ENCODE measurements at places on chromosomes 4 and X.
A peak's percentile ranks its signal among the peaks of the same experiment; 100 is the strongest.

DNA sequence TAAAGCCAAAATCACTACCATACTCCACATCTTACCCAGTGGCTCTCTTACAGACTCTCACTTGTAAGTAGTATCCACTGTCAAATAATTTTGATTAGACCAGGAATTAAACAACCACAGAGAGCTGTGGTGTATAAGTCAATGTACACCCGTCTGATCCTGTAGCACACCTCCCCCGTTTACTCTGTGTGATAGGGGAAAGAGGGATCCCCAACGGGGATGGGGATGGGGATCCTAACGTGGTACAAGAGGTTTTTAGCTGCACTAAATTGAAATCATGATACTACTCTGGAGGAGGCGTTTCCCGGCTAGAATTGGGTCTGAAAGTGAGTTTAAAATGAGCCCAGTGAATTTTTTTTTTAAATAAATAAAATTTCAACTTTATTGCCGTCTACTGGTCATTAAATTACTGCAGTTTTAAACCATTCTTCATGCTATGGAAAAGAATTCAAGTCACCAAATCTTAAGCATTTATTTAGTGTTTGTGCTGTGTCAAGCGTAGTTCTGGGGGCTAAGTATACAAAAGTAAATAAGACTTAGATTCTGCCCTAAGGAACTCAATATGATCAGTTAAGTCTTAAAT, 76.6 kb downstream of the INTS12 start:
- no peak for DNase-seq

GRCh38 chr4:76624241-76624681, 189.2 kb downstream of the SHROOM3 start:
- no peak for DNase-seq

GRCh38 chr4:182644683-182645050, 272.5 kb downstream of the DCTD start:
- DNase-seq = no peak

- no peak for DNase-seq
Measured at GRCh38 chr4:25949173-25949748, 35.2 kb downstream of the SMIM20 start.

GRCh38 chr4:82629238-82630000, 67.6 kb upstream of the TMEM150C start:
- DNase-seq = no peak

GRCh38 chrX:70774223-70774622, 134.3 kb downstream of the TEX11 start:
- no peak for DNase-seq

DNA sequence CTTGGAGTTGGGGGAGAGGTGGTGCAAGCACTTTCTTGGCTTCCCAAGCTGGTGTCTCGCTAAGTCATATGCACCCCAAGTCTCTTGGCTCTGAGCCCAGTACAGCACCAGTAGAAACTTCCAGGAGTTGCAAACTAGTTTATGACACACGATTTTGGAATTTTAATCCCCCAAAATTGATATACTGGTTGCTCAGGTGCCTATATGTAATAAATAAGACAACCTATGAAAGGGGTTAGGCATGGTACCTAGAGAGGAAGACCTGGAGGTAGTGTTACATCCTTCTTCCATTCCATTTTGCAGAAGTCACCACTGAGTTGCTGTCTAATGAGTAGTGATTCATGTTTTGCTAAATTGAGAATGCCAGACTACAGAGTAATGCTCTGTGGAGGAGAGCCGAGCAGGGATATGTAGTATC, 4.3 kb upstream of the SLC4A4 start:
- no peak for DNase-seq

DNA sequence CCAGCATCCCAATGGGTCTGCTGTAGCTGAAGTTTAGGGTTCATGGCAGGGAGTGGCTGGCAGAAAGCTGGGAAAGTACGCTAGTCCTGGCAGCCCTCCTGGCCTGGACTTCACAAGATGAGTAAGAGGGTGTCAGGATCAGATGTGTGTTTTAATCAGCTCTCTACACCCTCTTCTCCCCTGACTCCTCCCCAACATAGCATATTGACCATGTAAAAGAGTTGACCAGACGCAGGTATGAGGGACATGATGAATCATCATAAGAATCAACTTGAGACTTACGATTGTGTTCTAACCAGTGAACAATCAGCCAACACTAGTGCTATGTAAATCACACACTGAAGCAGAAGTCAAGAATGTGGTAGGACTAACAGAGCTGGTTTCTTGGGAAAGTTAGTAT, 5.3 kb downstream of the SOWAHB start:
- no peak for DNase-seq

DNA sequence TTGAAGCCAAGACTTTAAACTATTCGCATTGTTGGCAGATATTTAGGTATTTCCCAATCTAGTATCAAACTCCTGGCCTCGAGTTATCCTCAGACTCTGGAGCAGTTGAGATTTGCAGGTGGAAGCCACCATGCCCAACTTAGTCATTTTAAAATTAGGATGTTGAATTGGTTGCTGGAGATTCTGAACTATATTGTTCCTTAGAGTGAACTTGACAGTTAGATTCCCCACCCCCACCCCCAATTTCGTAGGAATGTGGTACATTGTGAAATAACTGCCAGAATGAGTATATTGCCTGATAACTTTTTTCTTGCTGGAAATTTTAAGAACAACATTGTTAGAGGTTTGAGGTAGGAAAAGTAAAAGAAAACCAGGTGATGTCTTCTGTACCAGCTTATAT, 2.3 kb downstream of the NOCT start:
- no peak for DNase-seq

GRCh38 chr4:57102050-57102624, 8.0 kb downstream of the IGFBP7 start:
- no peak for DNase-seq

DNA sequence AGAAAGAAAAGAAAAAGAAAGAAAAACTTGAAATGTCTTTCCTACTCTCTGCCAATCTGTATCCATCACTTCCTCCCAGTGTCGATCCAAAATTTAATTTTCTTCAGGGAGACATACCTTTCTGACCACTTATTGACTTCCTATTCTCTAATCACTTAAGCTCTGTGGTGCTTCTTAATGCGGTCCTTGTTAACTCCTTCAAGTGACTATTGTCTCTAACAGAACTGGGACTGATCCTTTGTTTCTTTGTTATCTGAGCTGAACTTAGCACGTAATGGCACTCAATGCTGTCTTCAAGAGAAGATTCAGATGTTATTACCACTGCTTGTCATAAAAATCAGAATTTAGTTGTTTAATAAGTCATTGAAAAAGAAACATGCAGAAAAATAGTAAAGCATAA, 31.2 kb downstream of the LARP7 start:
- no peak for DNase-seq

- no peak for DNase-seq
Measured at GRCh38 chr4:146237092-146237491, 22.8 kb downstream of the REELD1 start.

DNA sequence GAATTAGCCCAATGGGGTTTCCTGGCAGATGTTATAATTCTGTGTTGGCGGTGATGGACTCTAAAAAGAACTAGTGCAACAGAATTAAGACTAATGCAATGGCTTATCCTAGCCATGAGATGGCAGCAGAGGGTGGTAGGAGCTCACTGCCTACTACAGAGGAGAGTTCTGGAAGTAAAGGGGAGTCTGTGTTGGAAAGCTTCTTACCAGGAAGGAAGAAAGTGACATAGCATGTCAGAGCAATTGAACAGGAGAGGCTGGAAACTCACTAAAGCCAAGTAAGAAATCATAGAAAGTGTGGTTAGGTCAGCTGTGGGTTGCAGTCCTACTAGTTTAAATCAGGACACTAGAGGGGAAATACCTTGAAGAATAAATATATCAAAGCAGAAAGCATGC, 6.3 kb upstream of the TRPC5OS start:
- no peak for DNase-seq

DNA sequence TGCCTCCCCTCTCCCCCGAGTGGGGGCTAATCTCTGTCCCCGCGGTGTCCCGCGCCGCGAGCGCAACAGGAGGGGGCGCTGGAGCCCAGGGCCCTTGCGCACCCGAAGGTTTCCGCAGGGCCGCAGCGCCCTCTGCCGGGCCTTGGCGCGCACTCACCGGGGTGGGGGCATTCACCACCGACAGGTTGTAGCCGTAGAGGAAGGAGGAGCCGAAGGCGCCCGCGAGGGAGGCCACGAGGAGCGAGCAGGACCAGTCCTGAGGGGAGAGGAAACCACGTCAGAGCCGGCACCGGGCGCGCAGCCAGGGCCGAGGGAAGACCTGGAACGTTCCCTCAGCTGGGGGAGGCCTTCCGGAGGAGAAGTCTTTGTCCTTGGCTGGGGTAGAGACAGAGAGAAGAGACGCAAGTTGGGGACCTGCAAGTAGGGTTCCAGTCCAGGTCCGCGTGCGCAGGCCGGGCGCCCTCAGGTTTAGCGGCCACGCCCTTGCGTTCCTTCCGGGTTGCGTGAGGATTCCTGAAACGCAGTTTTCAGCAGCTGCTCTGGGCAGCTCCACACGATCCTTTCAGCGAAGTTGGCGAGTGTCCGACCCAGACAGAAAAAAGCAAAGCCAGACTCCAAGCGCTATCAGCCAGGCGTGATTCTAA, 2.4 kb downstream of the SLC2A9 start:
- peak; percentile 63 for DNase-seq

DNA sequence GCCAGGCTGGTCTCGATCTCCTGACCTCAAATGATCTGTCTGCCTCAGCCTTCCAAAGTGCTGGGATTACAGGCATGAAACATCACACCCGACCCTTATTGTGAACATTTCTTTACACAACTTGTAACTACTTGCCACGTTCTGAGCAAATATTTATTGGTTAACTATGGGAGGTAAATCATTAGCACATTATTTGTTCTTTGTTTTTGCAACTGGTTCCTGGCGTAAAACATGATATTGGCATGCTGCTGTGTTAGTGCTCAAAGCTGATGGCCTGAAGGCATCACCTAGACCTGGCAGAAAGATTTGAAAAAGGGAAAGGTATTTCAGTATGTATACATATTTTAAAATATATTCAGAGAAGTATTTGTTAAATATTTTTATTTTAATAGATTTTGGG, 438.3 kb upstream of the PRKX start:
- DNase-seq = no peak
